Stimulated activated CD4-positive, alpha-beta T cell treated with anti-CD3 and anti-CD28 coated beads, Interleukin-15, amount 100 ng/mL, for 1 hour (primary cell): ENCODE measurements at places on chromosomes 6 and 20.

- DNase-seq, result no peak
These were observed 59.5 kb downstream of the ID4 start for GRCh38 chr6:19896693-19897010.

- peak; percentile 70 for DNase-seq
These were observed at the start of gene SYNJ2 for GRCh38 chr6:157981395-157982101. Gene SYNJ2 (plus strand): TSS chr6:157981863. CDS start chr6:157981962, 99 bp downstream.

GRCh38 chr6:8065519-8065911 is 1.3 kb upstream of the BLOC1S5 start:
- peak; percentile 3 for DNase-seq

DNA sequence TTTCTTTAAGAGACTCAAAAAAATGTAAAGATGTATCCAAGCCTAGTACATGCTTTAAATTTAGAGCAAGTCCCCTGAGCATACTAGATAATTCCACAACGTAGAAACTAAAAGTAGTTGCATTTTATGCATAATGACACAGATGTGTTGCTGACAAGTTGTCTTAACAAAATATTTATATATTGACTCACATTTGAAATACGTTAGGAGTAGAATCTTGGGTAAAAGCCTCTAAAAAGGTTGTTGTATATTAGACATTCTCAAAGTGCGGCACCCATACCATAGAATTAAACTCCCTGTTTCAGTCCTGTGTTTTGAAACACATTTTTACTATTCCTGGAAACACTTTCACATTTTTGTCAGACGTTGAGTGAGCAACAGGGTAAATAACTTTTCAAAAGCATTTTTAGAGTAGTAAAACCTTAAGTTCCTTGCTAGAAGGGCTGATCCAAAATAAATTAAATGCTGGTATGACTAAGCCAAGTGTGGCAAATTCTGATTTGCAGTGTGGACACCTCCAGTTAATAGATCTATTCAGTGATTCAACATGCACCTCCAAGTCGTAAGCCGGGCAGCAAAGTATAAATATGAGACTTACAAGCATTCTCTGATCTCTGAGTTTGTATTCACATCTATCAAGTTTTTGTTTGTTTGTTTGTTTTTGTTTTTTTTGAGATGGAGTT is 97.5 kb downstream of the GMDS start:
- DNase-seq, result no peak

- no peak for DNase-seq
These were observed 77.2 kb upstream of the MC3R start for GRCh38 chr20:56171087-56172012.

- DNase-seq, result no peak
These were observed 244.5 kb downstream of the CD83 start for GRCh38 chr6:14361956-14362587.

DNA sequence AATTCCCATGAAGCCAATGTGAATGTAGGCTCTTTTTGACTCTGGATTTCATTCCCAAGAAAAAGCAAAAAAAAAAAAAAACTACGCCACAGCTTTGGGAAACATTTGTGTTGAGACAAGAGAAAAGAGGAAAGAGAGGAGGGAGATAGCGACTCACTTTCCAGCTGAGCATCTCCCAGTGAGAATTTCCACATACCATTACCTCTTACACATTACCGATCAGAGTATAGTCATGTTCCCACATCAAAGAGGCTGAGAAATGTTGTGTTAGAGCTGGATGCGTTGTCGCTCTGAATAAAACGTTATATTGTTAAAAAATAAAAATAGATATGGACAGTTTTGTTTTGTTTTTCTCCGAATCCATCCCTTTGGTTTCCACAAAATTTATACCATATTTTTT is 1019.3 kb upstream of the ADGRB3 start:
- no peak for DNase-seq

GRCh38 chr6:80338201-80338836 is 231.8 kb downstream of the BCKDHB start:
- DNase-seq, result peak; percentile 56

GRCh38 chr6:156910938-156911337 is 133.8 kb downstream of the ARID1B start:
- DNase-seq, result no peak

GRCh38 chr20:40654876-40655275 is 34.2 kb downstream of the MAFB start:
- DNase-seq, result no peak

GRCh38 chr6:147895272-147895671 is 386.8 kb downstream of the SAMD5 start:
- no peak for DNase-seq

DNA sequence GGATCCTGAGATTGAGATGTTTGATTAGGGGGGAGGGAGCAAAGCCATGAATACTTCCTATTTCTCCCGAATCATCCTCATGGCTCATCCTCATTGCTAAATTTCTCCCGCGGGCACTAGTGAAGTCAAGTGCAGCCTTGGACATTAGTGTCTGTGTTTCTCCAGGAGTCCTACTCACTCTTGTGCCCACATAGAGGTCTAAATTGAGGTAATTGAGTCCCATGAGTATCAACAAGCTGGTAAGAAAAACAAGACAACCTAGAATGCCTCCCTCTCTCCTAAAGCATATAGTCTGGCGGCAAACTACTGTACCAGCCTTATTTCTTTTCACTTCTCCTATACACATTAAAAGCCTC is 420 bp downstream of the CENPQ start:
- DNase-seq, result no peak

DNA sequence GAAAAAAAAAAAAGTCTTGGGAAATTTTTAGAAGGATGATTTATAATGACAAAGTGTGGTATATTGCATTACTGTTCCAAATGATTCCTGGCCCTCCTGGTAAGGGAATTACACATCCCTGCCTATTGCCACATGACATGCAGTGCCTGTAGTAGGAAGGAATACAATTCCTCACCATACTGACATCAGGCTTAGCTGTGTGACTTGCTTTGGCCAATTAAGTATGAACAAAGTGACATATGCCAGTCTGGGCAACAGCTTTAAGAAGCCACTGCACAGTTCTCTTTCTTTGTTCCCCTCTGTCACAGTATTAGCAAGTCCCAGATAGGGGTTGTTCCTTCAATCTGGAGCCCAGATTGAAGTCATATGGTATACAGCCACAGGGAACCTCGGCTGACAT is 100.5 kb downstream of the KIF13A start:
- DNase-seq, result no peak

DNA sequence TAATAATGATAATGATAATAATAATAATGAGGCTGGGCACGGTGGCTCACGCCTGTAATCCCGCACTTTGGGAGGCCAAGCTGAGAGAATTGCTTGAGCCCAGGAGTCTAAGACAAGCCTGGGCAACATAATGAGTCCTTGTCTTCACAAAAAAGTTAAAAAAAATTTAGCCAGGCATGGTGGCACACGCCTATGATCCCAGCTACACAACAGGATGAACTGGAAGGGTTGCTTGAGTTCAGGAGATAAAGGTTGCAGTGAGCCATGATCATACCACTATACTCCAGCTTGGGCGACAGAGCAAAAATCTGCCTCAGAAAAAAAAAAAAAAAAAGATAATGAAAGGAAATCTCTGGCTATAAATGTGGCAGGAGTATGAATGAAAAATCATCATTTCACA is 213.4 kb downstream of the HIVEP2 start:
- no peak for DNase-seq

- DNase-seq, result no peak
These were observed at the start of gene EYS for GRCh38 chr6:65707126-65707826. Gene EYS (minus strand): TSS chr6:65707226. CDS start chr6:65495410, 211,816 bp downstream.

- DNase-seq, result no peak
These were observed 116.4 kb upstream of the SASH1 start for GRCh38 chr6:148226284-148226683.

DNA sequence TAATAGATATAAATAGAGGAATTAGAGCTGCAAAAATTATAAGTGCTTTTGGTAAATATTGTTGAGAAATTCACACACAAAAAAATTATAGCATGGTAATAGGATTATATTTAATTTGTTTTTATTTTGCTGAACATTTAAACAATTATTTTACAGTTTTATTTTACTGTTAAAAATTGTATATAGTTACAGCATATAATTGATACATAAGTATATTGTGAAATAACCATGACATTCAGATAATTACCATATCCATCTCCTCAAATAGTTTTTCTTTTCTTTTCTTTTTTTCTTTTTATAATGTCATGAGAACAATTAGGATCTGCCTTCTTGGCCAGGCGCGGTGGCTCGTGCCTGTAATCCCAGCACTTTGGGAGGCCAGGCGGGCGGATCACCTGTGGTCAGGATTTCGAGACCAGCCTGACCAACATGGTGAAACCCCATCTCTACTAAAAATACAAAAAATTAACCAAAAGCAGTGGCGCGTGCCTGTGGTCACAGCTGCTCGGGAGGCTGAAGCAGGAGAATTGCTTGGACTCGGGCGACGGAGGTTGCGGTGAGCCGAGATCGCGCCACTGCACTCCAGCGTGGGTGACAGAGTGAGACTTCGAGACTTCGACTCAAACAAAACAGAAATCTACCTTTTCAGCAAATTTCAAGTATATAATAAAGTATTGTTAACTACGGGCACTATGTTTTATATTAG is 654.2 kb downstream of the TENT5A start:
- DNase-seq, result no peak

DNA sequence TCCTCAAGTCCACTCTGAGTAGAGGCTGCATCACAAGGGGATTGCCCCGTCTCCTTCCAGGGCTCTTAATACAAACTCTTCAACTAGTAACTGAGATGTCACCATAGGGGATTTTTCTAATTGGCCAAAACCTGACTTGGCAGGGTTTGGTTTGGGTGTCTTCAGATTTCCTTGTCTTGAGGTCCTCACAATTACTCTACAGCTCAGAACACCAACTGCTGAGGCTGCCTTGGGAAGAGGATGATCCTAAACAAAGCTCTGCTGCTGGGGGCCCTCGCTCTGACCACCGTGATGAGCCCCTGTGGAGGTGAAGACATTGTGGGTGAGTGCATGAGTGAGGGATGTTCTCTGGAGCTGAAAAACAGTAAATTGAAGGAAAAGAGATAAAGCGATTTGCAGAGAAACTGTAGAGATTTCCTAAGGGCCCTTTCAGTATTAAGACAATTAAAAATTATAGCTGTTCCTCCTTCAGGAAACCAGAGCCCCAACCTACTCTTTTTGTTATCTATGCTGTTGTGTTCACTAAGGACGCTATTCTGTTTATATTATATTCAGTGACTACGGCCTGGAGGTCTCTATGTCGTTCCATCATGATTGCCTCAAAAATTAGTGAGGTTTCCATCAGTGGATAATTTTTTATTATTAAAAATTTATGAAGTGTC is at the start of gene HLA-DQA1:
Gene HLA-DQA1, plus strand, starts transcription at position 188 of the 662 bp plus-strand sequence. Its CDS starts 53 bp downstream, at position 241.
- no peak for DNase-seq

GRCh38 chr20:19974630-19975435 is 42.3 kb upstream of the NAA20 start:
- no peak for DNase-seq

DNA sequence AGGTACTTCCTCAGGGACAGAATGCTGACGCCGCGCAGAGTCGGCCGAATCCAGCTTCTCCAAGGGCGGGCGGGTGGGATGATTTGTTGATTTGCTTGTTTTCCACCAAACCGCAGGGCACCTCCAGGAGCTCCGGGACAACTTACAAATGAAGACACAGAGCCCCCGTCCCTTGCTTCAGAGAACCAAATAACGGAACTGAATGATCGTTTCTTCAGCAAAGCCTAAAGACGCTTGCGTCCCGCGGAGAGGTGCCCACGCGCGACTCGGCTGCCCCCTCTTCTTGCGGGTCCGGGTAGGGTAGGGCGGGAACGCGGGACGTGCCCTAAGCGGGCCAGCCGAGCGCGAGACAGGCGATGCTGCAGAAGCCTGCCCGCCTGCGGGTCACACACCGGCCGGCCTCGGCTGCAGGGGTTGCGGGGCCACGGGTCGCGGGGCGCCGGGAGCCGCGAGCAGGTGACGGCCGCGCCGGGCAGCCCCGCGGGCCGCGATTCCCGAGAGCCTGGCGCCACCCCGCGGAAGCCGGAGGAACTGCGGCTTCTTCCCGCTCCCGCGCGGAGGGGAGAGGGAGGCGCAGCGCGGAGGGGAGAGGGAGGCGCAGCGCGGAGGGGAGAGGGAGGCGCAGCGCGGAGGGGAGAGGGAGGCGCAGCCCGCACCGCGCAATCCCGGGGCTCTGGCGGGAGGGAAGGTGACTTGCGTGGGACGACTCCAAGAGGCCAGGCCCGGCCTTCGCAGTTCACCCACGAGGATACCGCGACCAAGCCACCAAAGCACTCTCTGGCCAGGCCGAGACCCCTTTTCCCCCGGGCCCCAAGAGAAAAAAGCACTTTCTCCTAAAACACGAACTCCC is 7.7 kb upstream of the FOXF2 start:
- DNase-seq, result peak; percentile 60

- no peak for DNase-seq
These were observed 205.2 kb upstream of the MOCS1 start for GRCh38 chr6:40139447-40139846.

DNA sequence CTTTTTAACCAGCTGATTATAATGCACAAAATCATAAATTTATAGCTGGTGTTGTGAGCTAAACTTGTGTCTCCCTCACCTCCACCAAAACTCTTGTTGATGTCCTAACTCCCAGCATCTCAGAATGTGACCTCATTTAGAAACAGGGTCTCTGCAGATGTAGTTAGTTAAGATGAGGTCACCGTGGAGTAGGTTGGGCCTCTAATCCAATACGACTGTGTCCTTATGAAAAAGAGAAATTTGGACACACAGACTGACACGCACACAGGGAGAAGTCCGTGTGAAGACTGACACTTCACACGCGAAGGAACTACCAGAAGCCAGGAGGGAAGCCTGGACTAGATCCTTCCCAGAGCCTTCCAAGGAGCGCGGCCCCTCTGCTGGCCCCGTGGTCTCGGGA is 46.5 kb downstream of the TRAM2 start:
- DNase-seq, result no peak

DNA sequence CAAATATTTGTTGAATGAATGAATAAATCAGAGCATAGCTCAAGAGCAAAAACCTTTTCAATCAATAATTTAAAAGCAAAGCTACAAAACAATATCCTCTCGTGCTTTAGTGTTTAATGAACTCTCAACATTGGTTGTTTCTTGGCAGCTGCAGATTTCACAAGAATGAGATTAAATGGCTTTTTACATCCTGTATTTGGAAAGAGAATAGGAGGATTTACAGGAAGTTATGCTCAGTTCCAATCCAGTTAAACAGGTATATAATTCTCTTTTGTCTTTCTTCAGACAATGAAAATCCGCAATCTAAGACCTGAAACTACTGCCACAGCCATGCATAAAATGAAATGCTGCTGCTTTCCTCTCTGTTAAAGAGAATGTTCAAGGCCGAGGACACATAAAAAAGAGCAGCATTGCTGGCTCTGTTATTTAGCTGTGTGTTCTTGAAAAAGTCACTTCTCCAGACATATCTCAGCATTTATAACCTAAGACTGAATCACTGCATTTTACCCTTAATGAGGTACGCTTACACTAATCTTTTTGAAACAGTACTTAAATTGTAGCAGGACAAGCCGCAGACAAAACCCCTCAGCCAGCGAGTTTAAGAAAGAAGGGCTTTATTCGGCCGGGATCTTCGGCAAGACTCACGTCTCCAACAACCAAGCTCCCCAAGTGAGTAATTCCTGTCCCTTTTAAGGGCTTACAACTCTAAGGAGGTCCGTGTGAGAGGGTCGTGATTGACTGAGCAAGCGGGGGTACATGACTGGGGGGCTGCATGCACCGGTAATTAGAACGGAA is 3.6 kb downstream of the C6orf52 start:
- DNase-seq, result no peak
